NCI-H1092 treated with DMSO at 0.1 percent for 48 hours (cell line): ENCODE measurements at places on chromosomes 5 and 9.

GRCh38 chr9:77592476-77592875 lies 55.6 kb downstream of the GNA14 start:
- DNase-seq, result no peak

DNA sequence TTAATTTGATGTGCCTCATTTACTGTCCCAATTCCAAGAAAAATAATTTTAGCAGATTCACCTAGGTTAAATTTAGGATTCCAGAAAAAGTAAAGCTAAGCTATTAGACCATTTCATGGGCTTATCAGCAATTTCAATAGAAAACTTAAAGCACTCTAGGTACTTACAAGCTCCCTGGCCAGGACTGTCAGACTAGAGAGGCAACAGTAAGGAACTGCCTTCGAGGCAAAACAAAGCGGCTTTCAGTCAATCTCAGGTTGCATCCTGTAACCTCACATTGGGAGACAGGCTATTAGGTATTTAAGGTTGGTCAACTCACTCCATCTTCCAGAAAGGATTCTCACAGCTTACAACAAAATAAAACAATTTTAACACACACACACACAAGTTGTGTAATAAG lies 48.7 kb upstream of the FSD1L start:
- DNase-seq, result no peak

DNA sequence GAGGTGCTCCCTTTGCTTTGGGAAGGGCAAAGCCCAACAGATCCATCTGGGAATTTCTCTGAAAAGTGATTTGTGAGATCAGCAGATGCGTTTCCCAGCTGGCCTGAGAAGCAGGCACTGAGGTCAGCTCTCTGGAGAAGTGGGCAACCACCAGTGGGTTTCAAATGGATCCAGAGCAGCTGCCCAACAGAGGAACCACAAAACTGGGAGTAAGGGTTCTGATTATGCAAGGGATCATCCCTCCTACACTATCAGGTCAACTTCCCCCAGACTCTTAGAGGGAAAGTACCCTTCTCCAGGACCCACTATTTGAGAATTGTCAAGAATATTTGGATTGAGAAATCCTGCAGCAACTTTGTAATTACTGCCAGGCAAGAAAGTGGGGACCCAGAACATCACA lies 21.7 kb downstream of the CCL28 start:
- DNase-seq, result no peak

DNA sequence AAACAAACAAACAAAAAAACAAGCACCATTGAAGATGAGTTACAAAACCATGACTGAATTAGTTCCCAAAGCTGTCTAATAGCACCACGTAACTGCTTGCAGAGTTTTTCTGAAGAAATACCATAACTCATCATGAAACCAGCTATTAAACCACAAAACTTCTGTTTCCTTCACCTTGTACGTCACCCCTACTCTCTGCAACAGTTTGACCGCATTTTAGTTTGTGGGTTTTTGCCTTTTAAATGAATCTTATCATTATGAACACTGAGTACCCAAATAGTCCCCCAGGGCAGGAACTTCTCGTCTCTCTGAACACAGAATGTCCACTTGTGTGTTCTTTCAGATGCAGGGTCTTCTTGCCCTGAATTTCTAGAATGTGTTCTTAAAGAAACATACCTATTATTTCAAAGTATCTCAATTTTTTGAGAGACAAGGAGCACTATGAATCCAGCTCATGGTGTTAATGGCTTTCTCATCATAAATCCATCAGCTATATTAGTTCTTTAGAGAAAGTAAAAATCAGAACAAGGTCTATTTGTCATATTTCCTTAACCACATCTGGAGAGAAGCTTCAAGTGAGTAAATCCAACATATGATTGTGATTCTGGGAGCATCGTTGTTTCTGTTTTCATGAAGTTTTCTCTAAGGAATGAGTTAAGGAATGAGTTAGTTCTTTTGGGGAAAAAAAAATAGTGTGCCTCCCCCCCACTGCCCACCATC lies 210.6 kb downstream of the AUH start:
- DNase-seq, result no peak

DNA sequence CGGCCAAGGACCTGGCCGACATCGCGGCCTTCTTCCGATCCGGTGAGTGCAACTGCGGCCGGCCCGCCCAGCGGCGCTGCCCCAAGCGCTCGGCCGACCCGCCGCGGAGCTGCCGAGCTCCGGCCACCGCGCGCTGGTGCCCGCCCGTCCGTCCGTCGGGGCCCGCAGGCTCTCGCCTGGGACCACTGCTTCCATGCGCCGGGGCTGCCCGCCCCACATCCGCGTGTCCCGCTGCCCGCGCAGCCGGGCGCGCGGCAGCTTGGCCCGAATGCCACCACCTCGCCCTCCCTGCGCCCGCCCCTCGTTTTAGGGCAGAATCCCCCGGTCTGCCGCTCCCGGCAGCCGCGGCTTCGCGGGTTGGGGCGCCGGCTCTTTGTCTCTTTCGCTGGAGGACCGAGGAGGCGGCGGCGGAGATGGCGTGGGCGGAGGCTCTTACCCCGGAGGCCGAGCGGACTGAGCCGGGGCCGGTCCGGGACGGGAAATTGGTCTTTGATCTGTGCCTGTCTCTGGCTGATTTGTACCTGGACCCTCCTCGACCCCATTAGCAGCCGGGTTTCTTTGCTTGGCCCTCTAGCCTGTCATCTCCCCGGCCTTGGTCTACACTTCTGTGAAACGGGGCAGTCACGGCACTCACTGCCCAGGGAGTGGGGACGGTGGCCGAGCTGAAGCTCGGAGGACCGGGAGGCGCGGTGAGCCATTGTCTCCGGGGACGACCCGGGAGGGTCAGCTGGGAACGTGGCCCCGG lies 871 bp downstream of the TRIO start:
- peak; percentile 37 for DNase-seq
